Mesendoderm (in vitro differentiated cells): ENCODE measurements at places on chromosomes 16 and 17.
A peak's percentile ranks its signal among the peaks of the same experiment; 100 is the strongest.

DNA sequence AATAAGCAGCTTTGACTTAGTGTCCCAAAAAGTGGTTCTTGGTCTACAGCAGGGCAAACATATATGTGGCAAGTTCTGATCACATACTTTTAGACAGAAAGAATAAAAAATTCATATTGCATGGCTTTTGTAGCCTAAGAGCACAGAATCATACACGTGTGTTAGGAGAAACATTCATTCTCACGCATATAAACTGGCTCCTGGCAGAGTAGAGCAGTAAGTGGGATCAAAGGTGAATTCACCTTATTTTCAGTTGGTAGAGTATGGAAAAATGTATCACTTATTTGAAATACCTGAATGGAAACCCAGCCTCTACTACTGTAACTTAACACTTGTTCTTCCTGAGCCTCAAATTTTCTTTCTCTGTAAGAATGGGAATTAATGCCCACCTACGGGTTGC, 34.8 kb downstream of the DGKE start:
- H3K4me3 ChIP-seq, result no peak overlapping the region
- H3K27ac ChIP-seq, result no peak overlapping the region
- no peak for DNase-seq
- H3K36me3 ChIP-seq, result no peaks in the 10 kb centered on the region
- no peaks in the 10 kb centered on the region for H3K27me3 ChIP-seq

- H3K27ac ChIP-seq, result no peak overlapping the region
- no peaks in the 10 kb centered on the region for H3K27me3 ChIP-seq
- no peak overlapping the region for H3K4me3 ChIP-seq
- H3K4me1 ChIP-seq, result peaks cover 3% of the 10 kb centered on the region
- H3K36me3 ChIP-seq, result no peaks in the 10 kb centered on the region
- no peak for DNase-seq
Observed at GRCh38 chr17:80869481-80870145, 122.0 kb upstream of the CHMP6 start.

DNA sequence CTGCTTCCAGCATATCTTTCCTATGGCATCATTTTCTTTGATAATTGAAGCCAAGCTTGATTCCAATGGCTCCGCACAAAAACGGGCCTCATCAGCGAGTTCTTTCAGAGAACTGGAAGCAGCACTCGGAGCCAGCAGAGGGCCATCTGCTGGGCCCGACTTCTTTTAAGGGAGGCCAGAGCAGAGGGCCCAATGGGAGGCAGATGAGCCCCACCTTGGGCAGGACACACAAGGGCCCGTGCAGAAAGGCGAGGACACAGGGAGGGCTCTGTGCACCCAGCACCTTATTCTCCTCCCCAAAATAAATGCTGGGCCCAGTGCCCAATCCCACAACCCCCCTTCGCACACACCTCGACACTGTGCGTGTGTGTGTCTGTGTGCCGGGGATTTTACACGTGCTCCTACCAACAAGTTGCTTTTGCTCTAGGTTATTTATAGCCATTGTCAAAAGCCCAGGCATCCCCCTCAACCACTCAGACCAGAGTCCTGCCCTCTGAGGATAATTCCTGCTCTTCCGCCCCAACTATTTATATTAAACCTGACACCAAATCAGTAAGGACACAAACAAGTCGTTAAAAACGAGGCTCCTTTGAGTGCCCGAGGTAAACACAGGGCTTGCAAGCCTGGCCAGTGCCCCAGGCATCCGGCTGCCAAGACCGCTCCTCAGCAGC, 6.8 kb downstream of the AXIN2 start:
- no peak overlapping the region for H3K4me3 ChIP-seq
- no peaks in the 10 kb centered on the region for H3K27me3 ChIP-seq
- no peak overlapping the region for H3K27ac ChIP-seq
- H3K36me3 ChIP-seq, result peaks cover 9% of the 10 kb centered on the region
- DNase-seq, result no peak

DNA sequence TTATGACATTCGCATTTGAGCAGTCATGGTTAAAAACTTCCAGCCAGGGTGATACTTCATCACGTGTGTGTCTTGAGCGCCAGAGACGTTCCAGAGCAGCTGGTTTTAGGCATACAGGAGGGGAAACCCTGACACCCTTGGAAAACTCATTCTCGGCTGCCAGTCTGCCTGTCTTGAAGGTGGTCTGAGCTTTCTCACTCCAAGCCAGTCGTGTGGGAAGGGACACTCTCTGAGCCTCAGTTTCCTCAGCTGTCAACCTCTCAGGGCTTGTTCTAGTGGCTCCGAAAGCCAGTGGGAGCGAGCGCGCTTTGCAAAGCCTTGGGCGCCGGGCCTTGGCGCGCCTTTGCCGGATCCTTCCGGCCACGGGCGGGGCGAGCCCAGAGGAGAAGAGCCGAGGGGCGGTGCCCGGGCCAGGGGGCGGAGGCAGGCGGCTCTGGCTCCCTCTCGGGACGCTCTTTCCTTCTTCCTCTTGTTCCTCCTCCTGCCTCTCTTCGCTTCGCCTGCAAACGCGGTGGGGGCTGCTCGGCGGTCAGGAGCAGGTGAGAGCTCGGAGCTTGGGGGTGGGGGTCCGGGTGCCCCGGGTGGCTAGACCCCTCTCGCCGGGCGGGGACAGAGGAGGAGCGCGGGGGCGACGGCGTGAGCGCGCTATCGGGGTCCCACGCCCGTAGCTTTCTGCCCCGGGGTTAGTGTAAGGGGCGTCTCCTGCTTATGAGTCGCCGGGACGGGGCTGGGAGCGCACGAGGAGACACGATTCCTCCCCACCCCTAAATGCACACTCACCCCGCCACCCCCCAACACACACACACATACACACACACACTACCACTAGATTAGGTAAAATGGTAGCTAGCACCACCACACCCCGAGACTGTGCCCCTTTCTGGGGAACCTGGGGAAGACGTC, at the start of gene LDAF1:
Gene LDAF1, plus strand, starts transcription at position 467 of the 903 bp plus-strand sequence. CDS start 2,509 bp downstream, outside the sequence.
- H3K36me3 ChIP-seq, result peaks cover 3% of the 10 kb centered on the region
- peak; percentile 88 for DNase-seq
- peak within 1 kb of the TSS; percentile 74 for H3K4me3 ChIP-seq
- no peaks in the 10 kb centered on the region for H3K4me1 ChIP-seq
- no peaks in the 10 kb centered on the region for H3K27me3 ChIP-seq
- H3K27ac ChIP-seq, result no peak within 1 kb of the TSS

DNA sequence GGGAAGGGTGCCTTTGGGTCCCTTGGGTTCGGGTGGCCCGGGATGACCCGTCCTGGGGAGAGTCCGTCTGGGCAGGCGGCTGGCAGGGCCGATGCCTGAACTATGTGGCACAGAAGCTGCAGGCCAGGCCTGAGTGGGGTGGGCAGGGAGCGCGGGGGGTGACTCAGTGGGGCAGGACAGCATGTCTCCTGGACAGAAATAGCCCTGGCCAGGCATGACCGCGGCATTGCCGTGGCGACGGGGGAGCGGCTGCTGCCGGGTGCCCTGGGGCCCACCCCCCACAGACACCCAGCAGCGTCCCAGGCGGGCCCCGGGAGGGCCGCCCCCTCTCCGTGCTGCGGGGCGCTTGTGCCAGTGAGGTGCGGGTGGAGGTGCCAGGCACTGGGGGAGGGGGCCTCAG, 1.8 kb upstream of the C1QTNF8 start:
- no peaks in the 10 kb centered on the region for H3K36me3 ChIP-seq
- H3K4me1 ChIP-seq, result no peaks in the 10 kb centered on the region
- H3K27me3 ChIP-seq, result no peaks in the 10 kb centered on the region
- no peak overlapping the region for H3K27ac ChIP-seq
- no peak overlapping the region for H3K4me3 ChIP-seq
- no peak for DNase-seq

- H3K36me3 ChIP-seq, result no peaks in the 10 kb centered on the region
- peaks cover 3% of the 10 kb centered on the region for H3K4me1 ChIP-seq
- peak overlapping the region; percentile 3 for H3K27ac ChIP-seq
- H3K4me3 ChIP-seq, result no peak overlapping the region
- peak; percentile 84 for DNase-seq
- H3K27me3 ChIP-seq, result no peaks in the 10 kb centered on the region
Observed at GRCh38 chr17:43033948-43034881, 9.2 kb downstream of the RND2 start.

DNA sequence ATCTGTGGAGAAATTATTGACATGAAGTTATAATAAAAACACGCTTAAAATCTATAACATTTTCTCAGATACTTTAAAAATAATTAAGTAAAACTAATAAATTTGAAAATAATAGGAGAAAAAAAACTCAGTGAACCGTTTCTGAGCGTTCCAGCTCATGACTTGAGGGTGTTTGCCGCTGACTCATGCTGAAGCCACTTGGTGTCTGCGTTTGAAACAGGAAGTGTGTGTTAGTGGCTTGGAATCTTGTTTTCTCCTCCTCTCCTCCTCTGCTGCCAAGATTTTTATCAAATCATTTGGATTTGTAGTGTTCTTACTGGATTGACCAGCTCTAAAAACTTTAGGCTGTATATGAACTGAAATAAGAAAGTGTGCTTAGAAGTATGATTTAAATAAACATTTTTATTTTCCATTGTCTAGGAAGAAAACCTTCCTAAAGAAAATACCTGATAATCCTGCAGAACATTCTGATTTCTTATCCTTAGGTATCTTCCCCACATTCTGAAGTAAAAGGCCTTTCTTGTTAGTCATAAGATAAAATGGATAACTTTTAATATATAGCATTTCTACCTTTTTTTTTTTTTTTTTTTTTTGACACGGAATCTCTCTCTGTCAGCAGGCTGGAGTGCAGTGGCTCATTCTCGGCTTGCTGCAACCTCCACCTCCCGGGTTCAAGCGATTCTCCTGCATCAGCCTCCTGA, 30.8 kb downstream of the USP10 start:
- no peaks in the 10 kb centered on the region for H3K27me3 ChIP-seq
- DNase-seq, result peak; percentile 93
- no peaks in the 10 kb centered on the region for H3K36me3 ChIP-seq
- H3K27ac ChIP-seq, result no peak overlapping the region

DNA sequence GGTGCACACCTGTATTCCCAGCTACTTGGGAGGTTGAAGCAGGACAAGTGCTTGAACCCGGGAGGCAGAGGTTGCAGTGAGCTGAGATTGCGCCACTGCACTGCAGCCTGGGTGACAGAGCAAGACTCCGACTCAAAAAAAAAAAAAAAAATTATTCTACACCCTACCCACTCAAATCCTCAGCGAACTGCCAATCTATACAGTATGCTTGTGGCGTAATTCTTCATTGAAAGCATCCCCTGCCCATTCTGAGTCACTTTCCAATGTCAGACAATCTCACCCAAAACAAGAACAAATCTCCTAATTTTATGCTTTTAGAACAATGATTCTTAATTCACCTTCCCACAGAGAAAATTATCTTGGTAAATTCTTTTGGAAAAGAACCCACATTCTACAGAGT, 12.0 kb downstream of the AMFR start:
- no peak overlapping the region for H3K4me3 ChIP-seq
- no peaks in the 10 kb centered on the region for H3K4me1 ChIP-seq
- no peak overlapping the region for H3K27ac ChIP-seq
- H3K27me3 ChIP-seq, result no peaks in the 10 kb centered on the region

DNA sequence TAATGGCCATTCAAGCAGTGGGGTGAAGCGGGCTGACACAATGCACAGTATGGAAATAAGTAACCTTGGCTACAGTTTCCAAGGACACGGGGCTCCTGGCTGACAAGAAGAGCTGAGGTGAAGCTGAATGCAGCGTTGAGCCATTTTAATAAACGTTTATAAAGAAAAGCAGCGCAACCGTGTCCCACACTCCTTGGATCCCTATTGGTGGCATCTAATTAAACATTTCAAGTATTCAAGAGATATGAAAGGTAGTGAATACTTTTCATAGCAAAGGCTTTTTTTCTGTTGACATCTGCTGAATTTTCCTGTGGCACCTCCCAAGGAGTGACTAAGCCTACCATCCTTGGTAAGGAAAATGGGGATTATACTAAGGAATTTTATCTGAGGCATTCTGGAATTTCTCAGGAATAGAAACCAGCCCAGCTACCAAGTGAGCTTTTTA, 26.5 kb downstream of the DUSP14 start:
- peak; percentile 82 for DNase-seq
- peaks cover 1% of the 10 kb centered on the region for H3K36me3 ChIP-seq
- no peaks in the 10 kb centered on the region for H3K27me3 ChIP-seq
- no peak overlapping the region for H3K4me3 ChIP-seq

DNA sequence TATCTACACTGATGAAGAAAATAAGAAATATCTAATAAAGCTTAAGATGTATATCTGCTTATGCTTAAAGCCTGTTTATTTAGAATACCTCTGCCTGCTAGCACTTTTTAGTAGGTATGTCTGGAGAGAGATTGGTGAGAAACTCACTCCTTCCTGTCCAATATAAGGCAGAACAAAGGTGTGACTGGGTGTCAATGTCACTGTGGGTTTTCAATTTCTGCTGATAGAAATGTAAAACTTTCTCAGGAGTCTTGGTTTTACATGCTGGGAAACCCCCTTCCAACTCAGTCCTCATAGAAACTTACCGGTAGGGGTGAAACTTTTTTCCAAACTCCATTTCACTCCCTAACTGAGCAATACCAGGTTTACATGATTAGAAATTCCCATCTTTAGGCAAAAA, 17.8 kb upstream of the MPHOSPH6 start:
- H3K27me3 ChIP-seq, result no peaks in the 10 kb centered on the region
- no peak overlapping the region for H3K4me3 ChIP-seq
- no peak overlapping the region for H3K27ac ChIP-seq
- DNase-seq, result no peak
- H3K36me3 ChIP-seq, result no peaks in the 10 kb centered on the region

GRCh38 chr17:56593646-56594319, at the start of gene NOG:
Gene NOG (plus strand): TSS chr17:56593699. CDS start chr17:56594224, 525 bp downstream.
- no peaks in the 10 kb centered on the region for H3K27me3 ChIP-seq
- no peaks in the 10 kb centered on the region for H3K36me3 ChIP-seq
- H3K27ac ChIP-seq, result peak within 1 kb of the TSS; percentile 27
- peak within 1 kb of the TSS; percentile 40 for H3K4me3 ChIP-seq
- DNase-seq, result peak; percentile 82
- no peaks in the 10 kb centered on the region for H3K4me1 ChIP-seq

DNA sequence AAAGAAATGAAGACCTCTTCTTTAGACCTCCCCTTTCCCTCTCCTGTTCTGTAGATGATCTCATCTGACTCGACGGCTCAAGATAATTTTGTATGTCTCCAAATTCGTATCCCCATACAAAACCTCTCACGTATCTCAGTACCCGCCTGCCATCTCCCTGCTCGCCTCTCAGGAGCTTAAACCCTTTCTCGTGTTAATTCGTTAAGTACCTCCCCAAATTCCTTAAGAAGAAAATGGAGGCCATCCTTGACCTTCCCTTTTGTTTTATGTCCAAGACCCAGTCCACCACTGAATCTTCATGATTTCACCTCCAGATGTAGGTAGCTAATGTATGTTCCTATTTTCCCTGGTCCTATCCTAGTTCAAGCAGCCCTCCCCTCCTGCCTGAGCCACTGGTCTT, 41.6 kb downstream of the OR3A1 start:
- no peaks in the 10 kb centered on the region for H3K4me1 ChIP-seq
- no peaks in the 10 kb centered on the region for H3K27me3 ChIP-seq
- H3K4me3 ChIP-seq, result no peak overlapping the region
- no peak overlapping the region for H3K27ac ChIP-seq

DNA sequence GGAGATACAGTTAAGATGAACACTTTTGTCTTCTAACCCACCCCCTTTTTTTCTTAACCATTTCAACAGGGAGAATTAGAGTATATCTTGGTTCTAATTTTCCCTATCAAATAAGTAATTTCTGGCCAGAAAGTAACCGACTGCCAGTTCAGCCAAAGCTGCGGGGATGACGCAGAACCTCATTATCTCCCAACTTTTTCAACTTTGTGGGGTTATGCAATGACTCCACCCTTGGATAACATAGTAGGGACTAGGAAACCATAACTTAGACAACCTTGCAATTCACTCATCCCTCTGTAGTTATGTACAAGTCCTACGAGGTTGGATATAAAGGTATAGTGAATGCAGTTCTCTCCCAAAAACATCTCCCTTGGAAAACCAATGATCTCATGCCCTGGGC, 184.0 kb downstream of the ZNF18 start:
- no peak overlapping the region for H3K27ac ChIP-seq
- H3K4me3 ChIP-seq, result no peak overlapping the region
- no peaks in the 10 kb centered on the region for H3K36me3 ChIP-seq
- no peaks in the 10 kb centered on the region for H3K4me1 ChIP-seq
- H3K27me3 ChIP-seq, result no peaks in the 10 kb centered on the region
